RCC 7860 (cell line): ENCODE measurements at places on chromosomes 5 and 9.
A peak's percentile ranks its signal among the peaks of the same experiment; 100 is the strongest.

DNA sequence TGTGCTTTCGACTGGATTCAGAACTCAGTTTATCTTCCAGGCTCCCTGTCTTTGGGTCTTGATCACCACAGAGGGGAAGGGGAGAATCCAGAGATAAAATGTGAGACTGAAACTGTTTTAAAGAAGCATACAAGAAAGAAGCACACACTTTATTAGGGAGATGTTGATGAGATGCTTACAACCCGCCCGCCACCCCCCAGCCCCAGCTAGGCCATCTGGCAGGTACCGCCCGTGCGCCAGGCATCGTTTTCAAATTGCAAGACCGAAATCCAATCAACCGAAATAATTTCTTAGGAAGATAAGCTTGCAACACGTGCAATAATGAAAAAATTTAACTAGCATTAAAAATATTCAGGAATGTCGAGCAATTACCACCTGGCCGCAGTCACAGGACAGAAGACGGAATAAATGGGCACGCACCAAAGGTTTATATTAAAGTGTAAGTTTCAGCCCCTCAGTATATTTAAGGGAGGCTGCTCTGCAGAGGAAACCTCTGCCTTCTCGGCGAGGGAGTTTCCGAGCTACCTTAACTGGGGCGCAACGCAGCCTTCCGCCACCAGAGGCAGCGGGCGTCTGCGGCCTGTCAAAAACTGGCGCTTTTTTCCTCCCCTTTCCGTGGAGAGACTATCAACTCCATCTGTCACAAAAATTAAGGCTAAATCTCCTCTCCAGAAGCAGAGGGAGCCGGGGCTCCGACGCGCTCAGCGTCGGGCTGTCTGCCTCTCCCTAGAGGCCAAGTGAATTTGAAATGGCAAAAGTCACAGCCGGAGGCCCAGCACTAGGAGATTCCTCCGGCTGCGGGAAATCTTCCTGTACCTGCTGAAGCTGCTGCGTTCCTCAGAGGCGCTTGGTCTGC, 996 bp upstream of the GAS1 start:
- peak; percentile 33 for DNase-seq

GRCh38 chr9:78383130-78383529, 86.2 kb downstream of the PSAT1 start:
- DNase-seq, result no peak

- no peak for DNase-seq
Observed at GRCh38 chr9:30015073-30015472, 2369.4 kb upstream of the ACO1 start.

- no peak for DNase-seq
Observed at GRCh38 chr5:101915554-101915953, 380.5 kb downstream of the SLCO4C1 start.

DNA sequence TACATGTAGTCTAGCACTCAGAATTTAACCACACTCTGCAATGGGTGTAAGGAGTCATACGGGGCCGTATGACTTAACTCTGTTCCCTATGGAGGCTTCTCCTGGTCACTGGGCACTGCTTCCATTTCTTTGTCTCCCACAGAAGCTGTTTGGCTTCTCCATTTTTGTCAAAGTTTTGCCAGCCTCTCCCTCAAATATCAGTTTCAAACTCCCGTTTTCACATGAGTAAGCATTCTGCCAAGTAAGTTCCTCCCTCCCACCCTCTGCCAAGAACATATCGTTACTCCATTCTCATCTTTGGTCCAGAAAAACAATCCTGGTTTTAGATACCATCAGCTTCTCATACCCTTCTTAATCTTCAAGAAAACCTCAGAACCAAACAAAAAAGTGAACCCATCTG, 6.1 kb downstream of the AFAP1L1 start:
- DNase-seq, result no peak
